ENCODE measurements at places on chromosomes 7 and 10.

DNA sequence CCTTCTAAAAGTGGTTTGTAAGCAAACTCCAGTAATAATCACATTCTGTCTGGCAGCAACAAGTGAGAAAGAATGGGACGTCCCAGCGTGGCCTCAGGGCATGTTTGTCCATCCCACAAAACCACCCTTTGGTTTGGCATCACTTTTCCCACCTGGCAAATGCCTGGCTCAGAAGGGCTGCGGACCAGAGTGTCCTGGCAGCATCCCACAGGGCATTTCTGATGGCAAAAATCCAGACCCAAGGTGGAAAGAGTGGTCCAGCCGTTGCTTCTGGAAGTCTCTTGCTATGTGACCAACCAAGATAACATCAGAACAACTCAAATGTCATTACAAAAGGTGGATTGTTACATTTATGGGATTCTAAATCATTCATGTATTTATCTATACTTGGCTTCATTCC is 174.4 kb downstream of the CREB5 start:
- DNase-seq = peak; percentile 36

- DNase-seq = no peak
Measured at GRCh38 chr7:69218576-69218975, 379.7 kb upstream of the AUTS2 start.

DNA sequence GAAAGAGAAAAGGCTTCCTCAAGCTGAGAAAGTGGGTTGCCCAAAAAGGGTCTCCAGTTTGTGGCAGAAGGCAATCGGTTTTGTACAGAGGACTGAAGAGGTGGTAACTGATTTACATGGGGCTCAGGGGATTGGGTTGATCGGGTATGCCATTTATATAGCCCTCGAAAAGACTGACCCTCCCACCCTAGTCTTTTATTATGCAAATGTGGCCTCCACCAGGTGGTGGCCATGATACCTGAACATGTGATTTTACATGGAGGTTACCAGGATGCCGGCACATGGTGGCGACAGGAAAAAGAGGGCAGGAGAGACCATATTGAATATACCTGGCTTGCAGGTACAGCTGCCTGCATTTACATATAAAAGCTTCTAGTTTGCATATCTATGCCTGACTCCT is 36.7 kb downstream of the ATE1 start:
- DNase-seq = no peak

DNA sequence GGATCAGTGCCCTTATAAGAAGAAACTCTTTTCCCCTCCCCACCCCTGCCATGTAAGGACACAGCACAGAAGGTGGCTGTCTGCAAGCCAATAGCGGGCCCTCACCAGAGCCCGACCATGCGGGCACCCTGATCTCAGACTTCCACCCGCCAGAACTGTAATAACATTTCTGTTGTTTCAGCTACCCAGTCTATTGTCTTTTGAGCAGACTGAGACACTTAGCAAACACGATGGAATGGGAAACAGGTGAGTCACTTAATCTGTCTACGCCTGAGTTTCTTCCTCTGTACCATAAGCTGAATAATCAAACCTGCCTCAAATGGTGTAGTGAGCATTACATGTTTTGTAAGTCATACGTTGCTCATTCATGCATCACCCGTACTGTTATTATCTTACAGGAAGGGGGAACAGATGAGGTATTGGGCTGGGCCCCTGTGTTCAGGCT is 58.2 kb downstream of the STRA8 start:
- DNase-seq = peak; percentile 99

- peak; percentile 65 for DNase-seq
Measured at GRCh38 chr7:26574476-26574875, 282.8 kb downstream of the SNX10 start.

- peak; percentile 52 for DNase-seq
Measured at GRCh38 chr7:149742075-149742701, 31.2 kb downstream of the ZNF467 start.

DNA sequence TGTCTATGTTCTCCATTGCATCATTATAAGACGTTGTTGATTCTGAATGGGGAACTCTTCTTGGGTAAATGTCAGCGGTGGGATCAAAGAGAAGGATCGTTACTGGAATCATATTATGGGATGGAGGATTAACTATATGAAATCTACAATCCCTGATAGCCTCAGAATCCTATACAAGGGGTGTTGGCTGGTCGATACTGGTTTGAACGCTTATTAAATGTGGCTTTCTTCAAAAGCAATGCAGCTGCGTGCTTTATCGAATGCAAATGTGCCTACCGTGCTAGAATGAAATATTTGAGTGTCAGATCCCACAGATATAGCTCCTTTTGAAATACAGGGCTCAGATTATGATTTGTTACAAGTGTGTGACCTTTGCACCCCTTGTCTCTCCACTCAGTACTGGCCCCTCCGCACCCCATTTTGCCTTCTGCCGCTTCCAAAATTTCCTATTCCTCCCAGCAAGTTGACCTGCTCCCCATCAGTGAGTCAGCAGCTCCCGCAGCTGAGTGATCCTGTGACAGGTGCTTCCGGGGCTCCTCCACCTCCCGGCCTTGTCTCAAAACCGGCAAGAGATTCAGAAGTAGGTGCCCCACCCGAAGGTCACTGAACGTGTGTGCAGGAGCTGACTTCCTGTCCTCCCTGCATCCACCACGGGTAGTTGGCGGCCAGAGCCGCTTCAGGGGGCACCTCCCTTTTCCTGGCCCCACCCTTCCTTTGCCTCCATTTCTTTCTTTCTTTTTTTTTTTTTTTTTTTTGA is 76.6 kb downstream of the PTPRE start:
- DNase-seq = no peak

DNA sequence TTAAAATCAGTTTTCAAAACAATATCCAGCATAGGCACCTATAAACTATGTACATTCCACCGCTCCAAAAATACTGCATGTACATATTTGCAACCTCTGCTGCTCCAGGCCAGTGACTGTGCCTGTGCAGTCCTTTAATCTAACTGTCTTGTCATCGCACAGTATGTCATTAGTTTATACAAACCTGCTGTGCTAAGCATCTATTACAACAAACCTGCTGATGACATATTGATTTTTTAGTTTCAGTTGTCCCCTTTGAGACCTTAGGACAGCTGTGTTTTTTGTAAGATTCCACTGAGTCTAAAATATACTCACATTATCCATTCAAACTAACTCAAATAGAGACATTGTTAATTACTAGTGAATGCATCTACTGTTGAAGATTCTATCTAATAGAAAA is 33.1 kb downstream of the SEMA3C start:
- DNase-seq = no peak
